ENCODE measurements at places on chromosomes 6 and 20. TPM values are rescaled to one million over a fixed set of nuclear protein-coding genes. Genes with fewer than 3 reads are reported as not detected.
A peak's percentile ranks its signal among the peaks of the same experiment; 100 is the strongest.

FNDC11 gene
- 0.30 TPM for total RNA-seq

METTL24 gene
- total RNA-seq: not detected

FRS3 gene
- 4.2 TPM for total RNA-seq

PPP1R16B gene
- total RNA-seq: 113 TPM

SYCP2 gene
- total RNA-seq: 5.4 TPM

- peaks cover 15% of the 10 kb centered on the region for H3K4me1 ChIP-seq
- H3K27me3 ChIP-seq: peaks cover 55% of the 10 kb centered on the region
Measured at GRCh38 chr20:64047968-64048401, 1.5 kb downstream of the SOX18 start.

DNA sequence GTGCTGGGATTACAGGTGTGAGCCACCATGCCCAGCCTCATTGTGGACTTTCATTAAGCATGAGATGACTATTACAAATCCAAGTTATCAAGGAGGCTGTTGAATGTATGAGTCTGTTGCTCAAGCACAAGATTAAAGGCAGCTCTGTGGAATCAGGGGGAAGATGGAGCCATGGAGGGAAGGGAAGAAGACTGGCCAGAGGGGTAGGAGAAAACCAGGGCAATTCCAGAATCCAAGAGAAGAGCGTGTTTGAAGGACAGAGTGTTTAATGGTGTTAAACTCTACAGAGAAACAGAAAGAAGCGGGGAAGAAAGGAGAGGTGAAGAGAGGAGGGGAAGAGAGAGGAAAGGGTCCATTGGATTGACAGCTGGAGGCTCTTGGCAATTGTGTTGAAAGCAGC lies 49.8 kb upstream of the TTPAL start:
- H3K4me1 ChIP-seq: no peaks in the 10 kb centered on the region
- H3K36me3 ChIP-seq: no peaks in the 10 kb centered on the region
- DNase-seq: no peak
- H3K27ac ChIP-seq: no peak overlapping the region

DNA sequence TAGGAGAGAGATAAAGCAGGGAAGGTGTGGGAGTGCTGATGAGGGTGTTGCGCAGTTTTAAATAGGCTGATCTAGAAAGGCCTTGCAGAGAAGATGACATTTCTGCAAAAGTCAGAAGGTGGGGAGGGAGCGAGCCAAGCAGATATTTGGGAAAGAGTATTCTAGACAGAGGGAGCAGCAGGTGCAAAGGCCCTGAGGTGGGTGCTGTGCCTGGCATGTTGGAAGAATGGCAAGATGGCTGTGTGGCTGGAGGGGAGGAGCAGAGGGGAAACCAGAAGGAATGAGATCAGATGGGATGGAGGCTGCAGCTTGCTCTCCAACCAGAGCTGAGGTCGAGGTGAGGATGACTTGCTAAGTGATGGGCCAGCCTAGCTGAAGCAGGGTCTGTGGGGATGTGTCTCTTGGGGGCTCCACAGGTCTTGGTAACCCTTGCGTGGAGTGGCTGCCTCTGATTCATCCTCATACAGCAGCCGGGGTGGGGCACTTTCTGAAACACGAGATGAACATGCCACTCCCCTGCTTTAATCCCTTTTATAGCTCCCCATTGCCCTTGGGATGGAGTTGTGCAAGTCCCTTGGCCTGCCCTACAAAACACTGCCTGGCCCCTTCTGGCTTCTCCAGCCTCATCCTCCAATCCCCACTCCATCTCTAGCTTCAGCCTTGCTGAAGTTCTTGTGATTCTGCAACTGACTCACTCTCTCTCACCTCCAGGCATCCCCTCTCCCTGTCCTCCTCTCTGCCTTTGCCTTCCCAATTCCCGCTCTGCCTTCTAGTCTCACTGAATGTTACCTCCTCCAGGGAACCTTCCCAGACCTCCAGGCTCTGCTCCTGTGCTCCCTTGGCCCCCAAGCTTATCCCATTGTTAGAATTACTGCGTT lies 94.1 kb downstream of the CDH22 start:
- H3K36me3 ChIP-seq: no peaks in the 10 kb centered on the region
- no peaks in the 10 kb centered on the region for H3K4me1 ChIP-seq
- peaks cover 19% of the 10 kb centered on the region for H3K27me3 ChIP-seq
- no peak overlapping the region for H3K4me3 ChIP-seq
- no peak overlapping the region for H3K27ac ChIP-seq

DNA sequence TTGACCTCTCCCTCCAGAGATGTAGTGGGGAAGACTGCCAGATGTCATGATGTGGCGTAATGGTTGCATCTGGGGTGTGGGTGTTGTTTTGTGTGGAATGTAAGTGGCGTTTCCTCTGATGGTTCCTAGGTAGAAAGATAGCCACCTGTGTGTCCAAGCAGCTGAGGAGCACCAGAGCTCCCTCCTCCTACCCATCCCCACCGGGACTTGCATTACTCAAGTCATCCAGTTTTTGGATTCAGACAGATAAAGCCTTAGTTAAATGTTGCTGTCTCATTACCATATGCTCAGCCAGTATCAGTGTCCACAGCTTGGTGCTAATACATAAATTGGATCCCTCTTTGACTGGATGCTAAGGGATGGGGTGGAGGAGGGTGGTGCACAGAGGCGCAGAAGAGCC lies 282.3 kb downstream of the TBC1D7 start:
- H3K4me1 ChIP-seq: no peaks in the 10 kb centered on the region
- H3K36me3 ChIP-seq: no peaks in the 10 kb centered on the region
- H3K27ac ChIP-seq: no peak overlapping the region
- DNase-seq: no peak

- peaks cover 83% of the 10 kb centered on the region for H3K36me3 ChIP-seq
- no peaks in the 10 kb centered on the region for H3K27me3 ChIP-seq
- no peak for DNase-seq
Measured at GRCh38 chr20:37229357-37229756, 32.3 kb downstream of the GHRH start.

DNA sequence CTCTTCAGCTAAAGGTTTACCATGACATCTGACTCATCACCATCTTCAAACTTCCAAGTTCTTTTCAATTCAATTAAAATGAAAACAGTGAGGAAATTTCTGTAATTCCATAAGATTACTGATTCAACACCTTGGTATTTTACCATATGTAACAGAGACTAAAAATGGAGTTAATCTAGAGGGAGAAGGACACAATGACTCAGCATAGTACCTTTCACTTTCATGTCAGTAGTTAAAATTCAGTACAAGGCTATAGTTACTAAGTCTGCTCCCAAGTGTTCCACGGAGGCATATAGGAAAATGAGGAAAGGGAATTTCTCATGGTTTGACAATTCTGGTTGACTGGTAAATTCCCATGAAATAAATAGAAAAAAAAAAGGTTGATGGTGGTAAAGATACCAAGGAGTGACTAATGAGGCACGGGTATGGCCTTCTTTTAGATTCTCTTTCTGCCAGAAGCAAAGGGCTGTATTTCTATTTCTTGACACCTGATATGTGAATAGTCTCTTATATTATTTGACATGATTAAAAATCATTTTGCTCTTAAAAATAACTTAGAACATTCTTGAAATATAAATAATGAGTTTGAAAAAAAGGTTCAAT lies 526.7 kb upstream of the ADGRB3 start:
- no peak overlapping the region for H3K4me3 ChIP-seq
- no peaks in the 10 kb centered on the region for H3K36me3 ChIP-seq
- H3K27me3 ChIP-seq: no peaks in the 10 kb centered on the region
- H3K27ac ChIP-seq: no peak overlapping the region
- H3K4me1 ChIP-seq: no peaks in the 10 kb centered on the region

DNA sequence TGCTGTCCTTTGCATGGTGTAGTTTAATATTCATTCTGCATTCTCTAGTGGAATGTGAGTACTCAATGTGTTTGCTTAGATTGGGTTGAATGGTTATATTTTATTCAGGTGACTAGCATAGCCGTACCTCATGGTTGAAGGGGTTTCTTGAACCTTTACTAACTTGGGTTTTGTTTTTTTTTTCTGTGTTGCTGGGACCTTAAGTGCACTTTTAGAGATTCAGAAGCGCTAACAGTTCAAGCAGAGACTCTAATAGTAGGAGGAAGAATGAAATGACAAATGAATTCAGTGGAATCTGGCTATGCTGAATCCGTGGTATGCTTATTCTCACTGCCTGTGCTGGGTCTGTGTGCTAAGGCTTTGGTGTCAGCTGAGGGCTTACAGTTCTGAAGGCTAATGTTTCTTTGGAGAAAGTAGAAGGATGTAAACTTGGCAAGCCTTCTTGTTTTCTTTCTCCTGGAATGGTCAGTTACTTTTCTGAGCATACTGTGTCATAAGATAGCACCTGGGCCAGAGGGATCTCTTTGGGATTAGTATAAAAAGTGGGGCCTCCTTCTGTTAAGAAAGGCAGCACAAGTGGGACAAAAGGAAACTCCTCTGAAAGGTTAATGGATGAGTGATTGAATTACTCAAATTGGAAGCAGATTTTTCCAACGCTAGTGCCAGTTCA lies 28.7 kb downstream of the RNF144B start:
- no peak overlapping the region for H3K4me3 ChIP-seq
- no peaks in the 10 kb centered on the region for H3K36me3 ChIP-seq
- H3K27me3 ChIP-seq: peaks cover 2% of the 10 kb centered on the region
- no peaks in the 10 kb centered on the region for H3K4me1 ChIP-seq
- no peak overlapping the region for H3K27ac ChIP-seq

DNA sequence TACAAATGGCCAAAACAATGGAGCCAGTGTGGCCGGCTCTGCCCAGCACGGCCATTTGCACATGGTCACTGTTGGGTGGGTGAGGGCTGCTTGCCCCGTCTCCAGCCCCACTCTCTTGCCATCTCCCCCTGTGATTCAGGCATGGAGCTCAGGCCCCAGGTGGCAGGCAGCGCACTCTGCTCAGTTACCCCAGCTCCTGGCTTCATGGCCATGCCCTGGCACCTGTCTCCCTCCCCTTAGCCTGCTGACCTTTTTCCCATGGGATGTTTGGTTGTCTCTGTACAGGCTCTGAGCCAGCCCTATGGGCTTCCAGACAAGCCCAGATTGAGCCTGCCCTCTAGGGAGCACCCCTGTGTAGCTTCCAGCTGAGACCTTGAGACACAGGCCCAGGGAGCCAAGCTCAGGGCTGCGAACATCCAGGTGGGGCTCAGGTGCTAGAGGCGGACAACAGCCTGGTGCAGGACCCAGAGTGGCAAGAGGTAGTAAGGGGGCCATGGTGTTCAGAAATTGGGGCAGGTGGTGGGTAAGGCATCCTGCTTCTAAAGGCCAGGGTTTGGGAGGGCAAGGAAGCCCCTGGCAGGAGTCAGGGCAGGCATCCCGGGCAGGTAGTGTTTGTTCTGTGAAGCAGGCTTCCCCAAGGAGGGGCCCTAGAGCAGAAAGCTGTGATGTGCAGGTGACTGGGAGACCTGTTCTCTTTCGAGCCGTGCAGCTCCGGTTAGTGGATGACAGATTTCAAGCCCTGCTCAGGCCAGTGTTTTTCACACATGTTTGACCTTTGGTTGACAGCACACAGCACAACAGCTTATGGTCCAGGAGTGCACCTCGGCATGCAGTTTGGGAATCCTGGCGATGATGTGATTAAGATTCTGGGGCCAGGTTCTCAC lies 17.7 kb downstream of the SYNJ2 start:
- H3K4me3 ChIP-seq: no peak overlapping the region
- no peaks in the 10 kb centered on the region for H3K27me3 ChIP-seq
- H3K4me1 ChIP-seq: peaks cover 30% of the 10 kb centered on the region
- no peak for DNase-seq

DNA sequence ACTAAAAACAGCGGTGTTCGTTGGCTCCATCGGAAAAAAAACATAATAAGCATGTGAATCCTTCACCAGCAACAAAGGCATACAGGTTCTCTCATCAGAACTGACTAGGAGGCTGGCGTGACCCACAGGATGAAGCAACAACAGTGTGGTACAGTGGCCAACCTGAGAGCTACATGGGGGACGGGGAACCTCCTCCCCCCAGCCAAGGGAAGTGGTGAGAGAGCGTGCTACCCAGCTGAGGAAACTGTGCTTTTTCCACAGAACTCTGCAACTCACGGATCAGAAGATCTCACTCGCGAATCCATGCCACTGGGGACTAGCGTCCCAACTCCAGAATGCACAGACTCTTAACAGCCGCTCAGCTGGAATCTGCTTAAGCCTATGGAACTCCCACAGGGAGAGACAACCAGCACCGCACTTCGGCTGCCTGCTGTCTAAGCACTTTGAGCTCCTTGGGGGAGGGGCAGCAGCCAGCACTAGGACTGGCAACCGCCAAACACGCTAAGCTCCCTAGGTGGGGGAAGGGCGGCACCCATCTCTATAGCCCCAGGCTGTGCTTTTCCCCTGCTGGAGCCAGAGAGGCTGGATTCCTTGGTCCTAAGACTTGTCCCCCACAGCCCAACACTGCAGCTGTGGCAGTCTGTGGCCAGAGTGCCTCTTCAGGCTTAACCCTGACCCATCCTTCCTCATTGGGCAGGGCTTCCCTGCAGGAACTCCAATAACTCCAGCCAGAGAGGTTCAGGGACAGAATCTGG lies 538.3 kb upstream of the BTBD3 start:
- H3K4me1 ChIP-seq: no peaks in the 10 kb centered on the region
- no peaks in the 10 kb centered on the region for H3K27me3 ChIP-seq
- no peak overlapping the region for H3K27ac ChIP-seq

- DNase-seq: no peak
- peaks cover 45% of the 10 kb centered on the region for H3K36me3 ChIP-seq
- peaks cover 50% of the 10 kb centered on the region for H3K4me1 ChIP-seq
- H3K27ac ChIP-seq: peak overlapping the region; percentile 99
Measured at GRCh38 chr6:31272436-31272835, 544 bp upstream of the HLA-C start.

DNA sequence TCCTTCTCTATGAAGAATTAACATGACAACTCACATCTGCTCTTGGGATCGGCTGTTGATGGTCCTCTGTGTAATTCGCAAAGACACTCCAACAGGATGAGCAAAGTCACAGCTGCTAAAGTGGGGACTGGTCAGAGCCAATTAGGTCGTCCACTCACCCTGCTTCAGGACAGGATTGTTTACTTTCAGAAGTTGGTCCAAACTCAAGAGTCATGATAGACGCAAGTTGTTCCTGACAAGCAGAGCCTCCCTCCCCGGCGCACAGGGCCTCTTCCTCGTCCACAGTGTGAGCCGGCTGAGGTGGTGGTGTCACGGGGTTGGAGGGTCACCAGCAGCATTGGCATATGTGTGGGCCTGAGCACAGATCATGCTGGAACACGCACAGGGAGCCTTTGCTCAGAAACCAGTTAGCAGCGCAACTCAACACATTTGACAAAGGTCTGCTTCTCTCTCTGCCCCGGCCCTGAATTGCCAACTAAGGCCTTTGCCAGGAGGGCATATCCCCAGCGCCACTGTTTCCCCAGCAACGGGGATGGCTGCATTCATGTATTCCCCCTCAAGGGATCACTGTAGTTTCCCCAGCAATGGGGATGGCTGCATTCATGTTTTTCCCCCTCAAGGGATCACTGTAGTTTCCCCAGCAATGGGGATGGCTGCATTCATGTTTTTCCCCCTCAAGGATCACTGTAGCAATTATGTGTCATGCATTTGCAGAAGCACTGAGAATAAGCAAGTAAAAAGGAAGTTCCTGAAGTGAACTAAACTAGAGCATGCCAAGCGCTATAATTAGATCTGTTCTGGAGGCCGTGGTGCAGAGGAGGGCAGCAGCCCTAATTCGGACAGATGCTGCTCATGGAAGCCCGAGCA lies 111.7 kb downstream of the THBS2 start:
- no peaks in the 10 kb centered on the region for H3K27me3 ChIP-seq
- H3K4me3 ChIP-seq: no peak overlapping the region
- H3K4me1 ChIP-seq: no peaks in the 10 kb centered on the region
- no peak overlapping the region for H3K27ac ChIP-seq
- no peak for DNase-seq
- H3K36me3 ChIP-seq: no peaks in the 10 kb centered on the region

GRCh38 chr20:50504231-50504823 lies 5.9 kb upstream of the PTPN1 start:
- H3K27me3 ChIP-seq: no peaks in the 10 kb centered on the region
- no peak overlapping the region for H3K27ac ChIP-seq
- no peak overlapping the region for H3K4me3 ChIP-seq
- H3K4me1 ChIP-seq: peaks cover 14% of the 10 kb centered on the region
- H3K36me3 ChIP-seq: no peaks in the 10 kb centered on the region

GRCh38 chr20:20953738-20954618 lies 152.2 kb downstream of the LINC00237 start:
- no peak for DNase-seq
- H3K36me3 ChIP-seq: no peaks in the 10 kb centered on the region
- H3K4me1 ChIP-seq: no peaks in the 10 kb centered on the region
- peaks cover 3% of the 10 kb centered on the region for H3K27me3 ChIP-seq

All from activated CD4-positive, alpha-beta memory T cell treated with anti-CD3 and anti-CD28 coated beads, Interleukin-2, amount 10 ng/mL, durations not matched to agents 7 days and 5 days (primary cell).